ENCODE measurements at places on chromosomes 13 and 19. TPM values are rescaled to one million over a fixed set of nuclear protein-coding genes. Genes with fewer than 3 reads are reported as not detected.

- DNase-seq: no peak
These were observed 1381.5 kb downstream of the SLITRK5 start for GRCh38 chr13:89052699-89053098.

DNA sequence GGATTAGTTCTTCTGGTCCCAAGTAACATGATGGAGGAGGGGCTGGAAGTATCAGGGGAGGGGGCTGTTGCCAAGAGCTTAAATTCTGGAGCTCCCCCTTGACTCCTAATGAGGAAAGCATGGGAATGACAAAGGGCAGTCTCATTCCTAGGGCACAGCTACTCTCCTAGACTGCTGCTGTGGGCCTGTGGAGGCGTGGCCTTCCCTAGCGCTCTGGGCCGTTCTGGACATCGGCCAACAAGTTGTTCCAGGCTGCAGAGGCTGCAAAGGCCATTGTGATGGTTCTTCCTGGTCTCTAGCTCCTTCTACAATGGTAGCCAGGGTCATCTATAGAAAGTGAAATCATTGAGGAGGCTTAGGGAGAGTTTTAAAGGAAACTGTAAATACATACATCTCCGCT lies 916.6 kb downstream of the DIAPH3 start:
- no peak for DNase-seq

DNA sequence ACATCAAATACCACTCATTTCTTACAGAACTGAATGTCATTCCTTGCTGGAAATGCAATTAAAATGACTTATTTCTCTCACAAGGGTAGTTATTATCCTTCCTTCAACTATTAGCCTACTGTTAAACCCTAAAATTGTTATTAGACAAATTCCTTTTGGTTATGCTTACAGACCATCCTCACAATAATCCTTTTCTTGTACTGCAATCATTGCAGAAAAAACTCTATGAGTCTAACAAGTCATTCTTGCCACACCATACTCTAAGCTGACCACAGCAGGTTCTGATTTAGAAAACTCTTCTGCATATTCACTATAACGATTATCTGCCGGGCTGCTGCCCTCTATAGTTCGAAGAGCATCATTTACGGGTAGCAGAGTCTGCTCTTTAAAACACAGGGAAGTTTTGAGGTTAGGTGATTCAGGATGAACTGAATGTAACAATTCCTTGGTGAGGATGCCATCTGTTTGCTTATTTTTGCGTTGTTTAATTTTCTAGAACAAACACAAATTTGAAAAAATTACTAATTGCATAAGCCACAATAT lies 38.2 kb downstream of the MTMR6 start:
- peak; percentile 10 for DNase-seq

TEX29 gene
- 0.59 TPM for polyA plus RNA-seq

IRGQ gene
- polyA plus RNA-seq: 12.6 TPM

DNA sequence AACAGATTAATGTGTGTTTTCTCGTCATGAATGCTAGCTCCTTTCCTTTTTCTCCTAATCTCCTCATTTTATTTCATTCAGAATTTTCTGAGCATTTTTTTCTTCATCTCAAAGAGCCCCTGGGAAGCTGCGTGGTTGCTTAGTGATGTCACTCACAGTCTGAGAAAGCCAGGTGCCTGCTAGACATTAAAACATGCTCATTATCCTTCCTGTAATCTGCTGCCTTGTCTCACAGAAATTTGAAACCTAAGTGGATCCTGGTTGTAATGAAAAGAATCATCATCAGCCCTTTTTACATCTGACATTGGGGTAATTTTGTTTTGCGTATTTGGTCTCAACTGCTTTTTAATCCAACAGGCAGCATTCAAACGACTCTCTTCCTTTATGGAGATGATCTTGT lies 108.2 kb upstream of the RNF113B start:
- no peak for DNase-seq

ACP7 gene
- 0.27 TPM for polyA plus RNA-seq

GRCh38 chr13:40433577-40433976 lies 232.9 kb downstream of the FOXO1 start:
- no peak for DNase-seq

DNA sequence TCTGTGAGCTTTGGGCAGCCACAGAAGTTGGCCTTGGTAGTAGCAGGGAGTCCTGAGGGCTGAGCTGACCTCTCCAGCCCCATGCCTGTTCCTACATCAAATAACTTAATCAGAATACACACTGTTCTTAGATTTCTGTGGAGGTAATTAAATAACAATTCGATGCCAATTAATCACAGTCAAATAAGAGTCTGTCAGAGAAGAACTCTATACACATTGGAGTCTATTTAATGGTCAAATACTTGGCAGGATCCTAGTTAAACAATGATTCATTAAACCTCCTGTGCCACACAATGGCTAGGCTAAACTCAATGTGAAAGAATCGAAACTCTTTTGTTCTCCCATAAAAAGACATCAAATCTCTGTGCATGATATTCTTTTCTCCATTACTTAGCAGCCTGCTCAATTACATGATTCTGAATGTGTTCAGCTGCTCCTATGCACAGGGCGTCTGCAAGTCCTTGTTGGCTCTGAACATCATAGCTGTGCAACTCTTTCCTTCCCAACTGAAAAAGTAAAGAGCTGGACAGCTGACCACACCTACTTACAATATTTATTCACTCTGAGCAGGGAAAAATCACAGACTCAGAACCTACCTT lies 173.1 kb downstream of the ABCC4 start:
- DNase-seq: no peak
